CD4-positive, alpha-beta T cell treated with Interleukin-4 for 4 hours (primary cell): ENCODE measurements at places on chromosomes 12 and 14.

DNA sequence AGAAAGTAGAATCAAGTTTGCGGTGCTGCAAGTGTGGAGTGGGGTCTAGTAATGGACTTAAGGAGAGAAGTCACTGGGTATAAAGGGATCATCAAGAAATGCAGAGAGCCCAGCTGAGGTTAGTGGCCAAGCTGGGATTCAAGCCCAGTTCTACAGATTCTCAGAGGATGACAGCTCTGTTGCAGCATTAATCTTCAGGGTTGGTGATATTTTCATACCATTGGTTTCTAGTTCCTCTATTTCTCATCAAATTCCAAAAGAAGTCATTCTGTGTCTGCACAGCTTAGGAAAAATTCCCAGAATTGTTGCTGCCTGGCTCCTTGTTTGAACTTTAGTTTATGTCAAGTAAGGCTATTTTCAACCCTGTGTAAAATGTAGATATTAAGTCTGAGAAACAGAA is 169.5 kb upstream of the NTF3 start:
- no peak for DNase-seq

GRCh38 chr12:118655588-118655987 is 279.2 kb downstream of the SUDS3 start:
- DNase-seq: no peak

- DNase-seq: no peak
Observed at GRCh38 chr12:77160931-77161330, 95.6 kb upstream of the E2F7 start.

DNA sequence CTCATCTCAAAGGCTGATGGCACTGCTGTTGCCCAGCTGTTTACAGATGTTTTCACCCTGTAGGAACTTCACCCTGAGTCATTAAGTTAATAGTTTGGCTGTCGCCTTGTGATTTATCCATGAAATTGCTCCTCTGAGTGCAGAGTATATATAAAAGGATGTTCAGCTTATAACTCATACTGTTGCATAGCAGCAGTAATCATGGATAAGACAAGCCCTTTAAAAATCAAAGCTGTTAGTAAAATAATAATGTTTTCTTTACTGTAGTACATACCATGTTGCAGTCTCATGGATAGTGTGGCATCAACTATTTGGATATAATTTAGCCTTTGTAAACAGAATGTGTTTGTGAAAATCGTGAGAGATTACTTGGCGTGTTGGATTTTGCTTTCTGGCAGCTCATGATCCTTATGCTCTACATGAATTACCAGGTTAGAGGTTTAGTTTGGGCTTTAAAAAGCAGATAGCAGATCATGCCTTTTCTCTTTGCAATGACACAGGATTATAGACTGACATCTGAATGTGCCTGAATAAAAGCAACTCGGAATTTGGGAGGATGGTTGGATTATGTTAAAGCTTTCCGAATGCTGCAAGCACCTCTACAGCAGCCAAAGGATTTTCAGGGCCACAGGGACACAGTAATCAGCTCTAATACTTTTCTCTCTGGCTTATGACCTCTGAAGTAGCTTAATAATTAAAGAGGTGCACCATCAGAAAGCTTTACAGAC is 279.7 kb upstream of the ATP2B1 start:
- DNase-seq: no peak

GRCh38 chr12:108955225-108955835 is 65.5 kb downstream of the SVOP start:
- no peak for DNase-seq

DNA sequence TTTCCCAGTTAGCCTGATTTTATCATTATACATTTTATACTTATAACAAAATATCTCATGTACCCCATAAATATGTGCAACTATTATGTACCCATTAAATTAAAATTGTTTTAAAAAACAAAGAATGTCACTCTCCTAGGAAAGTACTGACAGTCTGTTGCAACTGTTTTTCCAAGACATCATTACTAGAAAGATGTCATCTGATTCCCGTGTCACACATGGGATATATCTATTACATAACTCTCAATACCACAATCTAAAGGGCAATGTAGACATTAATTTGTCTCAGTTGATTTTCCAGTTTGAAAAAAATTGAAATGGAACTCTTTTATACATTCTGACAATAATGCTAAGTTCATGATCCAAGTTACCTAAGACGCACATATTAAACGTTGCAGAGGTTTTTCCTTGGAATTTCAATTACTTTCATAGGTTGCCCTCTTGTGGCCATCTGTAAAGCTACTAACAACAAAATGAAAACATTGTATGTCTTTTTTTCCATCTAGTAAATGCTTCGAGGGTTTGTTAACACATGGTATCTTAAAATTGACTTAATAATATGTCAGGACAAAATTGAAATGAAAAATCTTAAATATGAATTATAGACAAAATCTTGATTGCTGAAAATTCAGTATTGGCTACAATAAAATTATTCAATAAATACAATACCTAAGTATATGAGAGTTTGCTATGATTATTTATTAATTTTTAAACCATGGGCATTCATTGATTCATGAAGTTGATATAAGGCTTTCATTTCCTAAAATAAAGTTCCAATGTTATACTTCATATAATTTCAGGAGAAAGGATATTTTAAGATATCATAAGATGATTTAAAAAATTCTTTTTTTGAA is 131.6 kb downstream of the PPFIA2 start:
- no peak for DNase-seq

- peak; percentile 63 for DNase-seq
Observed at GRCh38 chr14:52318826-52319645, 4.9 kb downstream of the PTGER2 start.

GRCh38 chr12:101941306-101942249 is 64.2 kb downstream of the DRAM1 start:
- DNase-seq: no peak

DNA sequence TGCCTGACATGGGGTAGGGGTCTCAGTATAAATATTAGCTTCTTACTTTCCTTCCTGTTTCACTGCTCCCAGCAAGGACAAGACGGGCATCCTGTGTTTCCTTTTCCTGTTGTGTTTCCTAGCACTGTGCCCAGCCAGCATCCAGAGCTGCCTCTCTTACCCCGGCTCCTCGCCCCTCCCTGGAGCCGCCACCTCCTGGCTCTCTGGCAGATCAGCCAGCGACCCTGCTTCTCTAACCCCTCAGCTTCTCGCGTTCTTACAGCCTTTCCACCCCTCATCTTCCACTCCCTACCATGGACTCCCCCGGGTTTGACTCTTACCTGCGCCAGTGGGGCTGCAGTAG is 17.8 kb downstream of the HDAC7 start:
- DNase-seq: no peak

DNA sequence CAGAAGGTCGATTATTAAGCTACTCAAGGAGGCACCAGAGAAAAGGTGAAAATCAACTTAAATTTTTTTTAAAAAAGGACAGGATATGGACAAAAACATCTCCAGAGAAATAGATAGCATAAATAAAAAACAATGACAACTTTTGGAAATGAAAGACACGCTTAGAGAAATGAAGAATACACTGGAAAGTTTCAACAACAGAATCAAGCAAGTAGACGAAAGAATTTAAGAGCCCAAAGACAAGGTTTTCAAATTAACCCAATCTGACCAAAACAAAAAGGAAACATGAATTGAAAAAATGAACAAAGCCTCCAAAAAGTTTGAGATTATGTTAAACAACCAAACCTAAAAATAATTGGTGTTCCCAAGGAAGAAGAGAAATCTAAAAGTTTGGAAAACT is 191.1 kb upstream of the BMP4 start:
- DNase-seq: no peak

- DNase-seq: peak; percentile 97
Observed at GRCh38 chr12:108633534-108634248, at the start of gene SELPLG. SELPLG (minus strand) TSS chr12:108633894; CDS start chr12:108624307, 9,587 bp downstream.
